ENCODE measurements at places on chromosomes 7 and 10.

- DNase-seq, result no peak
Observed at GRCh38 chr10:73485320-73485719, 10.5 kb downstream of the PPP3CB start.

DNA sequence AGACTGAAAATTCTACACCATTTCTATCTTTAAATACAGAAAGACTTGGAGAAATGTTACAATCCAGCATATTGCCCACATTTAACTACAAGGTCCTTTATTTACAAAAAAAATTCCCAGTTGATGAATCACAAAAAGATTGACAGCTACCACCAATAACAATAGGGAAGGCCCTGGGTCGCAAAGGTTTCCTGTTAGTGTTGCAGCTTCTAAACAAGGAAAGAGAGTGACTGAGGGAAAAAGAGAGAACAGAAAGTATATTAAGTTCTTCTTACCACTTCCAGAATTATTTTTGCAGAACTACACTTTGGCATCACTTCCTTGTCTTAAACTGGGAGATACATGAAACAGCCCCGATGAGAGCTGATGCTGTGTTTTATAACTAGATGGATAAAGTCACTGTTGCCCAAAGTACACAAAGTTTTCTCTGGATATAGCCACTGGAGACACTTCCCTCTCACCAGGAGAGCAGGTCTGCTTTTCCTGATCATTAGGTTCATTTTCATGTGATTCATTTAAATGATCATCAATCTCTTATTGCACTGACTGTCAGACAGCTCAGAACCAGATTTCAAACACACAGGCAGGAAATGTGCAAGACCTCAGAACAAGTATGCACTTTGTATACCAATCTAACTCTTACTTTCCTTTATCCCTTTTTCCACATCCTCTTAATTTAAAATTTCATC lies 57.0 kb downstream of the SHTN1 start:
- DNase-seq, result no peak

GRCh38 chr7:20653636-20654035 lies 38.2 kb downstream of the ABCB5 start:
- no peak for DNase-seq

- no peak for DNase-seq
Observed at GRCh38 chr7:12695965-12696364, 8.5 kb downstream of the ARL4A start.

DNA sequence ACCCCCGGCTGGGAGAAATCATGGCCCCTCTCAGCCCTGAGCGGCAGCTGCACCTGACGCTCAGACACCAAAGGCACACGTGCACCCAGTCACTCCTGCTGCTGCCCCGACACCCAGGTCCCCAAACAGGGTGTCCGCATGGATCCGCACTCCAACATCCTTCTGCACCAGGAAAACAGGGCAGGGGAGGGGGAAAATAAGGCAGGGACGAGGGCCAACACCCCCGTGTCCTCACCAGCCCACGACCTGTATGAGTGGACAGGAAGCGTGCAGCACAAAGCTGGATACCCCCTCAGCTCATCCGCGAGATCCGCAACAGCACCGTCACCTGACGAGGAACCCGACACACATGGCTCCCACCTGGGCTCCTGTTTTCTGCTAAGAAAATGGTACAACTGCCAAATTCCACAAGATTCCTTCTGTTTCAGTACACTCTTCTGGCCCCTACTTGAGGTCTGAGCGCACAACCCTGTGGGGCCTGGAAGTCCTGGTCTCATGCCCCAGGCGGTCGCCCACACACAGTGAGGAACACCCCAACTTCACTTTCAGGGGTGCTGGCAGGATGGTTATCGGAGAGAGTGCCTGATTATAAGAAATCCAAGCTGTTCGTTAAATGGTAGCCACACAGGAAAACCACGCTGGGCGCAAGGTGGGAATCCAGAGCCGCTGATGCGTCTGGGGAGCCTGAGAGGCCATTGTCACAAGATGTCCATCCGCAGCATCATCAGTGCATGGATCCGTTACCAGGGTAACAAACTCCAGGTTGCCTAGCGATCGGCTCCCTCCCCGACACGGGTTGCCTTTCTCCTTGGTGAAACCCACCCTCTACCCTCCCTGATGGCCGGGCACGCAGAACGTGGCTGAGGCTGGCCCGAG lies 63.6 kb downstream of the ZRANB1 start:
- no peak for DNase-seq

- DNase-seq, result no peak
Observed at GRCh38 chr10:6056411-6057135, 5.6 kb downstream of the IL2RA start.

- DNase-seq, result no peak
Observed at GRCh38 chr7:27992097-27992496, 188.5 kb downstream of the JAZF1 start.

DNA sequence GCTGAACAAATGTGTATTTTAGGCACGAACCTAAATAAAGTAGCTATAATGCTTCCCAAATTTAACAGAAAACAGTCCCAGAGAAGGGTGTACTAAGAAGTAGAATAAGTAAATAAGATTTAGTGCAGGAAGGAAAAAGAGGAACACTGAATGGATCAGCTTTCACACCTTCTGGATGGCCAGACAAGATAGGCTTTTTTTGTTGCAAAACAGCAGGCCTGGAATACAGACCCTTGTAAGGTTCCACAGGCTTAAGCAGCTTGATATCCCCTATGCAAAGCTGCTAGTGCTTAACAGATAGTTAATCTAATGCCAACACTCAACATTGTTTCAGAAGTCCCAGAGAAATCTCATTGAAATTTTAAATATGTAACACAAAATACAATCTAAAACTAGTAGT lies 328.1 kb upstream of the STEAP1 start:
- DNase-seq, result no peak
